ENCODE measurements at places on chromosomes 2 and 18.

GRCh38 chr2:38259311-38259710 is 117.8 kb downstream of the ATL2 start:
- no peak for DNase-seq

DNA sequence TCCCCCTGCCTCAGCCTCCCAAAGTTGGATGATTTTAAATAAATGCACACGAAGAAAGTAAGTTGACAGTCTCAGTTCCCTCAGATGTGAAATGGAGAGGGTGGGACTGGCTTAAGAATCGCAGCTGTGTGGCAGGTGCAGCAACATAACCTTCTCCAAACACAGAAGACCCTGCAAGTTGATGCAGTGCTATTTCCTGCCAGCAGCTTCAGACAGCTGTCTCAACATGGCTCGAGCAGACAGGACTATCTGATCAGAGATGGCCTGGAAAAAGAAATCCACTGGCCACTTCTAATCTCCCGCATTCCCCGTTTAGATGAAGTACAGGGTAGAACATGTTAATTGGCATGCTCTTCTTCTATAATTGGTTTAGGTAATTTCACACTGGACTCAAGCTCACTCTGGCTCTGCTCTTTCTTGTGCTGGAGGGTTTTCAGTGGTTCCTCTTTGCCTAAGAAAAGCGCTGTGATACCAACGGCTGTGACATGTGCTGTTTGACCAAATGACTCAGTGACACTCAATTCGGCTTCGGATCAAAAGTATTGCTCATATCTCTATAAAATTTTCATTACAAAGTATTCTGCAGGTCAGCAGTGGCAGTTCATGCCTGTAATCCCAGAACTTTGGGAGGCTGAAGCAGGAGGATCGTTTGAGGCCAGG is 40.2 kb downstream of the MYOM1 start:
- no peak for DNase-seq

DNA sequence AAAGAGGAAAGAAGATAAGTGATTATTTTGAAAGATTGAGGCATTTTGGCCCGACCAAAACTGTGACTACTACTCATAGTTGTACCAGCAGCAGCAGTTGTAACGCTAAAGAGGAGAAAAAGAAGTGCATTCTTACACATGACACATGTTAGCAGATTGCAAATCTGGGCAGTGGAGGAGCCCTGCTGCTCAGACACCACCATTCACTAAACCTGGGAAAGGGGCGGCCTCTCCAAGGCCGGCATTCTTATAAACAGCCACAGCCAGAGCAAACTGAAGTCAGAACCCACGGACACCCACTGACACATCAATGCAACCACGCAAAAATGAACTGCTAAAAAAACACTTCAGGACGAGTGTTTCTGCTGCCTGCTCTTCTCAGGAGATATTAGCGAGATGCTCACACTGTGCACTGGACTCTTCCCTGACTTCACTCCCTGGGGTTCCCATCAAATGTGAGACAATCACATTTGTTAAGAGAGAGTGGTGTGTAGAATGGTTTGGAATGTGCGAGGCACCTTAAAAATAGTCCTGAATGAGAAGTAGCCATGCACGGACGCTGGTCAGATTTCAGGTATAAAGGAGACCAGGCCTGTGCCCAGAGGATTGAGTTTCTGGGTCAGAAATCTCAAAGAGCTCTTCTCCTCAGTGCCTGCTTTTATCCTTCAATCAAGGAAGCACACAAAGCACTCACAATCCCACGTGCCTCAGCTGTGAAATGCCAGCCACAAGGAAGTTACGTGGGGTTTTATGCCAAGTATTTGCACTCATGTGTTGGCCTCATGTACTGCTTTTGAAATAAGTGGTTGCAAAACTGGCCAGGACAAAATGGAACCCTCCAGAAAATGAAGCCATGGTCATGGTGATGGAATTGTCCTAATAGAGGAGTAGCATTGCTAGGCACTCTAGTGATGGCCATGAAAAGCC is 83.4 kb downstream of the MTCL1 start:
- no peak for DNase-seq

GRCh38 chr2:26534098-26534864 is 56.4 kb upstream of the OTOF start:
- DNase-seq = no peak

DNA sequence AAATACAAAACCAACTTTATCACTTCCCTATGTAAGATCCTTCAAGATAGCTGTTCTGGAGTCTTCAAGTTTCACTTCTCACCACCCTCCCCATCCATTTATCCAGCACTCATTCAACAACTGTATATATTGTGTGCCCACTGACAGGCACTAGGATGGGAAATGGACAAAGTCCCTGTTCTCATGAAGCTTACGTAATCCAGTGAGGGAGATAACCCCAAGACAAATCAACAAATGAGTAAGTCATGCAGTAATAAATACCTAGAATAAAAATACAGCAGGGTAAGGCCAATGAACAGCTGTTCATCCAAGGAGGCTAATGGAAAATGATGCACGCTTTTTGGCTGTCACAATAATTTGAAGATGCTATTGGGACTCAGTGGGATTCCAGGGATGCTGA is 133.8 kb downstream of the MEMO1 start:
- no peak for DNase-seq

DNA sequence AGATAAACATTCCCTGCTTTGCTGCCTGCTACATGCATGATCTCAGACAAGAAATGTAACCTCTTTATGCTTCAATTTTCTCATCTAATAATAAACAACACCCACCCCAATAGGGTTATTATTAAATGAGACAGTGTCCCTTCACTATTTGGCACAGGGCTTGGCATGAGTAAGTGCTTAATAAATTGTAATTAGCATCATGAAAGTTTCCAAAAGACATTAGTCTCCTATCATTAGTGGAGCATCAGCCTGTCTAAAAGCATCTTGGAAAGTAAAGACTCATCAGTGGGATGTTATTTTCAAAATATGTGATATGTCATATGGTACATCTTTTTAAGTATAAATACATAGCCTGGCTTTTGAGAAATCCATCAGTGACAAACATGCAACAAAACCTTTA is 275.0 kb downstream of the ZEB2 start:
- no peak for DNase-seq

DNA sequence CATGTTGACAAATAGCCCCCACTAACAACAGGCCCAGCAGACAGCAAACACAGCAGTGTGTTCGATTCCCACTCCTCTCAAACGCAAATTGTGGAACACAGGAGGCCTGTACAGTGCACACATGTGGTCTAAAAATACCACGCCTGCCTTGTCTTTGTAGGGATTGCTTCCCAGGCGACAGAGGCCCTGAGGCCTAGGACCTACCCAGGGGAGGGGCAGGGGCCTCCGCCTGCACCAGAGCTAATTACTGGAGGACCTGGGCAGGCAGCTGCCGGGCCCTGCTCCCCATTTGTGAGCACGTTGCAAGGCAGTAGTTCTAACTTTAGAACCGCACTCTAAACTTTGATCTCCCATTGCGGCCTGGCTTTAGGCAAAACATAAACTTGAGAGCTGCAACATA is 316.0 kb downstream of the TXNL1 start:
- no peak for DNase-seq

GRCh38 chr2:95266781-95267430 is 7.3 kb upstream of the PROM2 start:
- DNase-seq = no peak

GRCh38 chr18:37508207-37508606 is 57.4 kb downstream of the CELF4 start:
- no peak for DNase-seq

- DNase-seq = no peak
Observed at GRCh38 chr2:26394694-26395093, 7.0 kb upstream of the DRC1 start.

GRCh38 chr2:18950361-18950851 is 361.0 kb upstream of the NT5C1B start:
- DNase-seq = no peak

- DNase-seq = no peak
Observed at GRCh38 chr2:168781191-168781817, 21.1 kb upstream of the NOSTRIN start.

DNA sequence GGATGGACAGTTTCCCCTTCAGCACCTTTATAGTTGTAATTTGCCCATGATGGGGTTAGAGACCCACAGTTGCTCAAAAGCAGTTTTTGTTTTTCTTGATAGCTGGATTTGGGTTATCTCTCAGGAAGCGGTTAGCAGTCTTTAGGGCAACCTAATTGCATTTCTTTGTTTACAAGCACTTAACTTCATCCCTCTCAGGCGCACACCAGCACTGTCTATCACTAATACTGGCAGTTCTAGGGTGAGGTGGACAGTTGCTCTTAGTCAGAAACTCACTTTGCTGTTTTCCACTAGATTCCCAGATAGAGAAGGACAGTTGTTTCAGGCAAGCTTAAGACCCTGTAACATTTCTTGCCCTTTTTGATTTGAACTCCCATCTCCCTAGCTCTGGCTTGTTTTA is 146.0 kb downstream of the AGAP1 start:
- DNase-seq = no peak

- DNase-seq = no peak
Observed at GRCh38 chr2:239831861-239832489, 193.2 kb downstream of the NDUFA10 start.

GRCh38 chr2:181677912-181678586 is 2.3 kb downstream of the NEUROD1 start:
- peak; percentile 6 for DNase-seq

DNA sequence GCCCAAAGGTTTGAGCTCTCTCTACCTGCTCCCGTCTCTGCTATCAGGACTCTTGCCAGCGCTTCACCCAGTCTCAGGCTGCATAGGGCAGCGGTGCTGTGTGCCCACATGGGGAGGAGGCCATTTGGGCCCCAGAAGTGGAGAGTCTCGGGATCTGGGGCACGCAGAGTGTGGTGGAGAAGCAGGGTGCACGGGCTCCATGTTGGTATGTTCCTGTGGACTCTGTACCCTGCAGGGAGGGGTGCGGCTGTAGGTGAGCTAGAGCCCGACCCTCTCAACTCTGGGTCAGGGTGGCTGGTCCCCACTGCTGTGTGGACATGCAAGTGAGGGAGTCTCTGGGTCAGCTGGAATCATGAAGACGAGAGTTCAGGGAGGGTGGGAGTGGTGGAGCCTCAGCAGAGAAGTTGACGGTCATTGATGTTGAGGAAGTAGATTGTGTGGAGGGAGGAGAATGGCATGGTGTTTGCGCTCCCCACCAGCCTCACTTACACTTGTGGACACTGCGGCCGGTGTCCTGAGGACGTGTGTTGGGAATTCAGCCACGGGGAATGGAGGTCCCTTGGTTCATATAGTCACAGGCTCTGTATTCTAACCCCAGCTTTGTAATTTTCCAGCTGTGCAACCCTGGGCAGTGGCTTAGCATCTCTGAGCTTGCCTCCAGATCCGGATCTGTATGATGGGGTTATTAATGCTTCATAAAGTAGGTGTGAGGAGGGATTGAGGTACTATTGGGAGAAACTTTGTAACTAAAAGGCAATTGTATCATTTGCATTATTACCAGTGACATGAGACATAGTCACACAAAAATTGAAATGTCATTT is 840 bp upstream of the PSD4 start:
- DNase-seq = no peak

- DNase-seq = no peak
Observed at GRCh38 chr2:65708086-65708485, 275.7 kb upstream of the SPRED2 start.
